ENCODE measurements at places on chromosomes 2 and 18.

DNA sequence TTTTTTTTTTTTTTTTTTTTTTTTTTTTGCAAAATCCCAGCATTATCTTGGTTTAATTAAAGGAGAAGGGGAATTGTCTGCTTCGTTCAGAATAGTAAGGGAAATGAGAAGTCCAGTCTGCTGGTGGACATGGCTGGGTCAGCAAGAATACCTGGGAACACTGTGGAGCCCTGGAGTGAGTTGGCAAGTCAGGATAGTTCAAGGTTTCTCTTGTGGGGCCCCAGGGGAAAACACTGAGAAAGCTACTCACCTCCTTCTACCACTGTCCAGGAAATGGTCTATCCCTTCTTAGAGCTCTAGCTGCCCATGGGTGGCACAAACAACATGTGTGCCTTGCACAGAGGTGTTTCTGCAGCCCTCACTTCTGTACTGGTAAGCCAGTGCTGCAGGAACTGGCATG, 169.1 kb upstream of the SIX2 start:
- peak; percentile 8 for ATAC-seq

GRCh38 chr2:217993138-217993537, 9.7 kb downstream of the TNS1 start:
- no peak for ATAC-seq

DNA sequence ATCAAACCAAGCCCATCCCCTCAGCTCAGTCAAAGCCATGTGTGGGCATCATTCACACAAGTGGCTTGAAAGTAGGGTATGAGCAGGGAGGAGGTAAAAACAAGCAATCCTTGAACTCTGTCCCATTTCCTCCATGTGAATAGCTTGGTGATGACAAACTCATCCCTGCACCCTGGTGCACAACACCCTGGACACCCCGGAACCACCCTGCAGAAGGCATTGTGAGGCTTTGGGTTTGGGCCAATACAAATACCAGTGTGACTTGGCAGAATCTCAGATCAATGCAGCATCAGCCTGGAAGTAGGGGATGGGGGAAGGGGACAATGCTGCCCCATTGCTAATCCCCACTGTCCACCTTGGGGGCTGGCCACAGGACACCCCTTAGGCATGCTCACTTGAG, 28.6 kb downstream of the TGFA start:
- no peak for ATAC-seq

DNA sequence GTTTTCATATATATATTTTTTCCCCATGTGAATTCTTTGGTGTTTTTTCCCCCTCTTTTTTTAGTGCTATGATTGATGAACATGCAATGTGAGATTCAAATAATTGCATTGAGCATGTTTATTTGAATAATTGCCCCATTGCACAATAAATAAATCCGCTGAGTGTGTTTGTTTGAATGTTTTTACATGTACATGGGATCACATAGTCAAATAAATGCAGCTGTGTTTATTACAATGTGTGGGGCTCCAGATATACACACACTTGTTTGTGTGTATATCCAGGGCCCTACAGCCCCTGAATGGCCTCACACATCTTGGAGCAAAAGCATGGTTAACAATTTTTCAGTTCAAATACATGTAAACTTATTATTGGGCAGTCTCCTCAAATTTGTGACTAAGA, 134.5 kb downstream of the ZEB2 start:
- no peak for ATAC-seq

GRCh38 chr18:13100942-13101658, 109.9 kb downstream of the CEP192 start:
- ATAC-seq, result no peak

DNA sequence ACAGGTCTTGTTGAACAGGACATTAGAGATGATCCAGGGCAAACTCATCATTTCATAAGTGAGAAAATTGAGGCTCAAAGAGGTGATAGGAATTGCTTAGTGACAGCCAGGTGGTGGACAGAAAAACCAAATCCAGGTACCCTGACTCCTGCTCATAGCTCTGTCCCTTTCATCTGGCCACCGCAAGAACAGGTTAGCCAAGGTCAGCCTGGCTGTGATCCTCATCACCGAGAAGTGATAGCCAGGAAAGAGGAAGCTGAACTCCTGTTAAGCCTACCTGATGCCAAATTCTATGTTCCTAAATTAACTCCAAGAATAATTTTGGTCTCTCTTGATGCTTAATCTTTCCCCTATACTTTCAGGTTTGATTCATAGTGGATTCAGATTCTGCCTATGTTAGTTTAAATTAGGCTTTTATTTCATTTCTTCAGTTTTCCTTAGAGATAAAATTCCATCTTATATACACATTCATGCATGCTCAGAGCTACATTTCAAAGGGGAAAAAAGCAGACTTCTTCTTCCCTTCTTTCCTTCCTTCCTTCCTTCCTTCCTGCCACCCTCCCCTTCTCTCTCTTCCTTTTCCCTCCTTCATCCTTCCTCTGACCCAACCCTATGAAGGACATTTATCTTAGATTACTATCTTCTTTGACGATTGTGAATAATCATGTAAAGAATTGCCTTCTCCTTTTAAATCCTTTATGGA, 17.3 kb upstream of the CRIM1 start:
- ATAC-seq, result peak; percentile 19

DNA sequence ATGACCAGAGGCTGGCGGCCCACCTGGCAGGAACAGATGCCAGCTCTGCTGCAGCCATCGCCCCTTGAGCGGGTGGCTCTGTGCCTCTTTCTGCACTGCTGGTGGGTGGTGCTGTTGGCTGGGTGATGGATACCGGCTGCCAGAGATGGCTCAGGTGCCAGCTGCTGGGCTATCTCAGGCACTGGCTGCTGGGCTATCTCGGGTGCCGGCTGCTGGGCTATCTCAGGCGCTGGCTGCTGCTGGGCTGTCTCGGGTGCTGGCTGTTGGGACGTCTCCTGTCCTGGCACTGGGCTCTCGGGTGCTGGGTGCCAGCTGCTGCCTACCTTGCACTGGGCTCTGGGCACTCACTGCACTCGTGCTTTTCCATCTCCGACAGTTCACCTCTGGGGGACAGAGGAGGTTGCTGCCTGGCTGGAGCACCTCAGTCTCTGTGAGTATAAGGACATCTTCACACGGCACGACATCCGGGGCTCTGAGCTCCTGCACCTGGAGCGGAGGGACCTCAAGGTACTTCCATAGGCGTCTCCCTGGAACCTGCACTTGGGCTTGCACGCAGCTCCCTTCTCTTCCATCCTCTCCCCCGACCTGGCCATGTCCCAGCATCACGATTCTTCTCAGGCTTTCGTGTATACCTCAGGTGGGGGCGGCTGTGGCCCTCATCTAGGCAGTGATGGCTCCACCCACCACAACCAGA, 98.4 kb downstream of the USP40 start:
- ATAC-seq, result no peak

Data from SK-N-SH treated with all-trans-retinoic acid at 6 μM for 48 hours (cell line).